ENCODE measurements at places on chromosomes 4 and X. TPM values are rescaled to one million over a fixed set of nuclear protein-coding genes. Genes with fewer than 3 reads are reported as not detected.

The TMEM255A gene
- total RNA-seq, result 6.7 TPM

The BEX5 gene
- total RNA-seq, result 0.92 TPM

The RAB33A gene
- 0.41 TPM for total RNA-seq

The NUP62CL gene
- total RNA-seq, result 1.1 TPM

The CENPVL2 gene
- total RNA-seq, result not detected

- no peak for DNase-seq
Observed at GRCh38 chr4:39054497-39054896, 7.5 kb upstream of the KLHL5 start.

DNA sequence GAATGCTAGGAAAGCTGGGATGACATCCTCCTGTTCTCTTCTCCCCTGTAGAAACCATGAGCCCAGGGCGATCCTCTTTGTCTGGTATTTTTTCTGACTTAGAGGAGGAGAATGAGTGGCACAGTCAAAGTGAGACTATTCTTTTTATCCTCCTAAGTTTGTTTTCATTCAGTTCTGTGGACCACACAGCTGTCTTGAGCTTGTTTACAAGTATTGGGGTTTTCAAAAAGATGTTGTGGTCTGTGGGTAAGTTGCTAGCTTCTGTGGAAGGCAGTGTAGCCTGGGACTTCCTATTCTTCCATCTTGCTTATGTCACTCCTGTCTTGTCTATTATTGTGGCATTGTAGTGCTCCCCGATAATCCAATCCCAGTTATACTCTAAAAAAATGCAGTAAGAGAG, 223.0 kb downstream of the PAPSS1 start:
- no peak for DNase-seq

- no peak for DNase-seq
Observed at GRCh38 chr4:122205687-122206086, 53.6 kb downstream of the BLTP1 start.

GRCh38 chr4:113591982-113592381, 169.6 kb downstream of the CAMK2D start:
- DNase-seq, result no peak

GRCh38 chr4:173736840-173737239, 206.8 kb upstream of the HAND2 start:
- no peak for DNase-seq

DNA sequence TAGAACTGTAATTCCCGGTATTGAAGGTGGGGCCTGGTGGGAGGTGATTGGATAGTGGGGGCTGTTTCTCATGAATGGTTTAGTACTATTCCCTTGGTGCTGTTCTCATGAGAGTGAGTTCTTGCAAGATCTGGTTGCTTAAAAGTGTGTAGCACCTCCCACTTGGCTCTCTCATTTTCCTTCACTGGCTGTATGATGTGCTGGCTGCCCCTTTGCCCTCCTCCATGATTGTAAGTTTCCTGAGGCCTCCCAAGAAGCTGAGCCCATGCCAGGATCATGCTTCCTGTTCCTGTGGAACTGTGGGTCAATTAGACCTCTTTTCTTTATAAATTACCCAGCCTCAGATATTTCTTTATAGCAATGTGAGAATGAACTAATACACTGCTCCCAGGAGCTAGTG, 8.7 kb downstream of the ANXA10 start:
- DNase-seq, result no peak

GRCh38 chrX:137482136-137482535, 83.8 kb upstream of the ZIC3 start:
- peak; percentile 0 for DNase-seq
